ENCODE measurements at places on chromosomes 7 and 10. TPM values are rescaled to one million over a fixed set of nuclear protein-coding genes. Genes with fewer than 3 reads are reported as not detected.
A peak's percentile ranks its signal among the peaks of the same experiment; 100 is the strongest.

SCIN gene
- not detected for total RNA-seq

ANKRD22 gene
- total RNA-seq: 0.12 TPM

DNA sequence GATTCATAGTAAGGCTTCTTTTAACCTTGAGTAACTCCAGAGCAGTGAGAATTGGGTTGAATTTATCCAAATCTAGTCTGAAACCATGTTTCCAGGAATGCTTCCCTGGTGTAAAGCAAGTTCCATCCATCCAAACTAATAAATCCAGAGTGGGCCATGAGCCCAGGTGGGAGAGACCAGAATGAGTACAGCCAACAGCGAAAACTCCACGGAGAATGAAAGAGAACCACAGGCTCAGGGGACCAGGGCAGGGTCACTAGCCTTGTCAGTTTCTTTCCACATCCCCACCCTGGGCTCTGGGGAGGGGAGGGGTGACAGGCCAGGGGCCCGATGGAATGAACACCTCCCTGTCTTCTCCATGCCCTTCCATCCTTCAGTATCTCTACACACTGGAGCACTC is 180.1 kb downstream of the NEURL1 start:
- no peak for DNase-seq

- peak; percentile 86 for DNase-seq
These were observed 18.7 kb downstream of the ZNF786 start for GRCh38 chr7:149071641-149072437.

- DNase-seq: no peak
These were observed 83.4 kb upstream of the NMT2 start for GRCh38 chr10:15251791-15252380.

GRCh38 chr10:12042409-12042796 is 206 bp downstream of the UPF2 start:
- DNase-seq: peak; percentile 89

- peak; percentile 10 for DNase-seq
These were observed 24.4 kb downstream of the GNG11 start for GRCh38 chr7:93945756-93946535.

GRCh38 chr10:68156373-68157185 is 47.3 kb downstream of the MYPN start:
- DNase-seq: peak; percentile 88

- no peak for DNase-seq
These were observed 468.6 kb upstream of the ZMIZ1 start for GRCh38 chr10:78600121-78600665.

DNA sequence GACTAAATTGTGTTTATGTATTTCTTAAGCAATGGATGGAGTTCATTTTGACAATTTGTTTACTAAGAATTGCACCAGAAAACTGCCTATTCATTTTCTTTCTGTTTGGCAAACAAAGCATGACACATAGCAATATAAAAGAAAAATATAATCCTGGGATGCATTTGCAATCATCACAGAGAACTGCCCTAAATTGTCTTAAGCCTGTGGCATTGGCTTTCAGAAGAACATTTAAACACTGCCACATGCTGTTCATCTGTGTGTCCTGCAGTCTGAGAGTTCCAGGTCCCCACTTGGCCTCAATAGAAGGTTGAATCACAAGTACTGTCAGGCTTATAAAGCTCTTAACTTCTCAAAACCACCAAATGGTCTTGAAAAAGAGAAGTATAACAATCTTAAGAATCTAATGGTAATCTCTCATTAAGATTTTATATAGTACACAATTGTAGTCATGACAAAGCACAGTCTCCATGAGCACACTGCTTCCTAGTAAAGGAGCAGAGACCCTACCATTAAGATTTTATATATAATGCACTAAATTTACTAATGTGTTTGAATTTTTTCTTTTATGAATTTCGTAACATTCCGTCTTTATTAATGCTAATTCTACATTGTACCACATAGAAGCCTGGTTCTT is 29.9 kb downstream of the RNLS start:
- peak; percentile 83 for DNase-seq

DNA sequence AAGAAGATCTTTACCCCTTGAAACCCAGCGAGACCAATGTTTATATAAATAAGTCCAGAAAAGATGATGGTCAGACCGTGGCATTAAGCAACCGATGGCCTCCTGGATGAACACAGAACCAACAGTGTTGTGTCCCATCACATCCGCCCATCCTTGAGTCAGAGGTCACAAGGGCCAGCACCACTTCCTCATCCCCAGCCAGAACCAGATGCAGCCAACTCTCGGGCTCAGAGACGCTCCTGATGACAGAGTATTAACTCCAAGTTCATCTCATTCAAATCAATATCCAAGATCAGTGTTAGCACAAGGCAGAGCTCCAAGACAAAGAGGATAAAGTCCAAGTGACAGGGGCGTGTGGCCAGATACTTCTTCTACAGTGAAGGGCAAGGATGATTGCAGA is 63.5 kb downstream of the FAM53B start:
- no peak for DNase-seq
